ENCODE measurements at places on chromosomes 1 and 21.

GRCh38 chr1:12152113-12152891 lies 14.5 kb upstream of the TNFRSF1B start:
- peak; percentile 98 for DNase-seq

DNA sequence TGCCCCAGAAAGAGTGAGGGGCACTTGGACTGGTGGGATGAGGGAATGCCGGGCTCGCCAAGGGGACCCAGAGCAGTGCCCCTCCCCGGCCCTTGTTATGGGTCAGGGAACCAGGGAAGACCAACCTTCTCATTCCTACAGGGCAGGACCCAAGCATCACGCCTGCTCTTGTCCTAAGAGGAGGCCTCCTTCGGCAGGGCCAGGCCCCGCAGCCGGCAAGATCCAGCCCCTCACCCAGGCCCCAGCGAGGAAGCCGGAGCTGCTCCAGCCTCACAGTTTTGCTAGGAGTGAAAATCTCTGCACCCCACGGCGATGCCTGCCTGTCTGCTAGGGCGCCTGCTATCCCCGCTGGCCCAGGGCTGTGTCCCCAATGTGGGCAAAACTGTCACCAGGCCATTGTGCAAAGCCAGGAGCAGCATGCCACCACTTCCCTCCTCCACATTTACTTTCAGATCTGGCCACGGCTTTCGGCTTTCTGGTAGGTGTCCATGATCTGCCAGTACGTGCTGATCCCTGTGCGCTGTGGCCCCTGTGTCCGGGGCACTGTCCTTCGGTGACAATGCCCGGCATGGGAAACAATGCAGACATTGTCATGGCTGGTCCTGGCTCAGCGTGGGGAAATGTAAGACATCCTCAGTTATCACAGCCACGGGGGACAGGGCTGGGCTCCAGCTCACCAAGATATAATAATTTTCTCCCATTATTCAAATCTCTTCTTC lies 9.6 kb downstream of the ACTRT2 start:
- no peak for DNase-seq

- no peak for DNase-seq
Measured at GRCh38 chr1:214920337-214920736, 162.2 kb upstream of the KCNK2 start.

- no peak for DNase-seq
Measured at GRCh38 chr1:19034721-19035120, 78.2 kb upstream of the IFFO2 start.

GRCh38 chr1:209353053-209353452 lies 230.5 kb upstream of the CAMK1G start:
- no peak for DNase-seq

DNA sequence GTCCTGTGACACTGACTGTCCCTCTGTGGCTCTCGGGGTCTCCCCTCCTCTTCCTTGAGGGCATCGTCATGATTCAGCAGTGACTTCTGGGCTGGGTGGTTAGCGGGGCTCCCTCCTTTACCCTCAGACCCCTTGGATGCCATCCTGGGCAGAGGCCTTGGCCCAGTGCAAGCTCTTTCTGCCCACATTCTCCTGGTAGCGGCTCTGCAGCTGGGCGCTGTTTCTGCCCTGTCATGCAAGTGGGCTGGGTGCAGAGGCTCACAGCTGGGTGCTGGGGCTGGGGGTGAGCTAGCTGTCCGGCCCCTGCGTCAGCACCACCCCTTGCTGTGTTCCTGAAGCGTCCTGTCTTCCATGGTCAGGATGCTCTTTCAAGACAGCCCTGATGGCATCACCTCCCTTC lies 158.5 kb downstream of the PCBP3 start:
- no peak for DNase-seq

GRCh38 chr1:210652329-210652954 lies 323.7 kb downstream of the HHAT start:
- no peak for DNase-seq

DNA sequence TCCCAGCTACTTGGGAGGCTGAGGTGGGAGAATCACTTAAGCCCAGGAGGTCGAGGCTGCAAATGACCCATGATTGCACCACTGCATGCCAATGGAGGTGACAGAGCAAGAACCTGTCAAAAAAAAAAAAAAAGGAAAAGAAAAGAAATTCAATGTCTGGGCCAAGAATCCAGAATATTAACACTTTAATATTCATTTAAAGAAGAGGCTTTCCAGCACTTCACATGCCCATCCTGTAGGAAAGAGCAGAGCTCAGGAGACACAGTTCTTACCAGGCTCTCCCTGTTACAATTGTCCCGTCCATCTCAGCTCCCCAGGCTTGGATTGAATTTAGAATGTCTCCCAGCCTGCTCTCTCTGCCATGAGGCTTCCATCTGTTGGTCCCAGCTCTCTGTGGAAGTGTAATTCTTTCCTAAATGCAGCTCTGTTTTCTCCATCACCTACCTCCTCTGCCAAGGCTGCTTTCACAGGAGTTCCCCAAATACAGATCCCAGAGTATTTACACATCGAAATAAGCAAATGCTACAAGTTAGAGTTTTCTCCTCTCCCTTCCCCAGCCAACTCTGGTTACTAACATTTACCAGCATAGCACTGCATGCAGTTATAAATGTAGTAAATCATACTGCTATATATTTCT lies 116.6 kb upstream of the CDC42BPA start:
- DNase-seq = no peak

- DNase-seq = no peak
Measured at GRCh38 chr1:222286011-222286410, 261.9 kb downstream of the HHIPL2 start.

DNA sequence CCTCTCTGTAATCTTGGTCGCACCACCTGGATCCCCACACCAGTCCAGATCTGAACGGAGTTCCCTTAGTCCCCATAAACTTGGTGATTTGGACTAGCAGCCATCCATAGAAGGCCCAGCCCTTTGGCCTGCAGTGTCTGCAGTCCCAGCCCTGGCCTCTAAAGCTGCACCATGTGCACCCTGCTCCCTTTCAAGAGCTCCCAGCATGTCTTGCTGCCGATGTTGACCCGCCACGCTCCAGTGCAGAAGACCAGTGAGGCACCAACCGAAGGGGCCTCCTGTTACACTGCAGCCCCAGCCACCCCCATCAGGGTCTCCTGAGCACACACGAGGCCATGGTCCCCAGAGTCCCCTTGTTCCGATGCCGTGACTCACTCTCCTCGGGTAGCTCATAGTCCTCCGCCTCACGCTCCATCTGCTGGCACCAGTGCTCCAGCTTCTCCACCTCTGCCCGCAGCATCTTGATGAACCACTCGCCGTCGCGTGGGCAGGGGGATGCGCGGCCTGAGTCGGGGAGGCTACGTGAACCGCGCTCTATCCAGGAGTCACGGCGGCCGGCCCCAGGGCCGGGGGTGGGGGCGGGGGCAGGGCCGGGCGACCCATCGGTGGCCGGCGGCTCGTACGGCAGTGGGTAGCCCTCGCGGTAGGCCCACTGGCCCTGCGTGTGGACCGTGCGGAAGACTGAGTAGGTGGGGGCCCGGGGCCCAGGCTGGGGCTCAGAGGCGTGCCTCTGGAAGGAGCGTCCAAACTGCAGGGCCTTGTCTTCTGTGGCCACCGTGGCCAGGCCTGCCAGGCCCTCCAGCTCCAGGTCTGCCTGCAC lies 8.9 kb upstream of the SMIM12 start:
- DNase-seq = no peak

DNA sequence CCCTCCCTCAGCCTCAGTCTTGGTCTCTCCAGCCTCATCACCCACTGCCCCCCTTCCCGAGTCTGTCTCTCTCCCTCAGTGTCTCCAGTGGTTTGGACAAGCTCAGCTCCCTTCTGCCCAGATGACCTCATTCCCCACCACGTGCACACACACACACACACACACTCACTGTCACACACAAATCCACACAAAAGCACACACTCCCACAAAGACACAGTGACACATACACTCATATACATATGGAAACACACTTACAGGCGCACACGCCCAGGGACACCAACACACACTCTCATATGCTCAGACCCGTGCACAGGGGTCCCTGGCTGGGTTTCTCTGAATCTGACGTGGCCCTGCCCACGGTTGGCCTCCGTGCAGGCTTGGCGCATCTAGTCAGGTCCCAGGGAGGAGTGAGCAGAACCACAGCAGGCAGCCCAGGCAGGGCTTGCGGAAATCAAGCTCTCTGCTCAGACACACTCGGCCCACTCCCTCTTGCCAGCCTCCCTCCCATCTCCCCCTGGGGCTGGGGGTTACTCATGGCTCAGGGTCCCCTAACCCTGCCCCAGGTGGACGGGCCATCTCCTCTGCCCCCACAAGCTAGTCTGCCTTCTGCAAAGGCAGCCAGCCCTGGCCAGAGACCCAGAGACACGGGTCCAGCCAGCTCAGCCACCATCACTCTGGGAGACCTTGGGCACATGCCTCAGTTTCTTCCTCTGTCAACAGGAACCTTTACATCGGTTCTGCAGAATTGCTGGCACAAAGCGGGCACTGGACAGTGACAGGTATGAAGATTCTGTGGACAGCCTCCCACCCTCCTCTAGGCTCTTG lies 38.5 kb upstream of the FAM131C start:
- no peak for DNase-seq

- no peak for DNase-seq
Measured at GRCh38 chr1:10733474-10734366, 62.7 kb downstream of the CASZ1 start.

- no peak for DNase-seq
Measured at GRCh38 chr1:110091381-110091780, 20.9 kb upstream of the UBL4B start.

GRCh38 chr1:67645495-67646144 lies 39.4 kb upstream of the GADD45A start:
- DNase-seq = no peak

DNA sequence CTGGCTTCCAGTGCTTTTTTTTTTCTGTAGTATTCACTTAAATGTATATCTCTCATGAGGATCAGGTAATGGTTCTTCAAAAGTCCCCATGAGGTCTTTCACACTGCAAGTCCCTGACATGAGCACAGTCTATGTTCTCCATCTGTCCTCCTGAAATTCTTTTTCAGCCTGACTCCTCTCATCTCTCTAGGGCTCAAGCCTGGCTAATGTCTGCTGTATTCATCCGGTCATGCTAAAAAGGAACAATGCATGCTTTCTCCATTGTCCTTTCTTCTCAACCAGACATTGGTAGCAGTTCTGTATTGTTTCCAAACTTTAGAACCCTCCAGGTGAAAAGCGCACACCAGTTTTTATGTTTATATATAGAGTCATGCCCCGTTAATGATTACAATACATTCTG lies 368.3 kb upstream of the OLFM3 start:
- DNase-seq = no peak

- no peak for DNase-seq
Measured at GRCh38 chr1:147052143-147052542, 114.0 kb downstream of the NBPF12 start.

- no peak for DNase-seq
Measured at GRCh38 chr1:15410223-15410883, 665 bp downstream of the EFHD2 start.

GRCh38 chr1:161915051-161915503 lies 108.6 kb downstream of the OLFML2B start:
- peak; percentile 53 for DNase-seq

DNA sequence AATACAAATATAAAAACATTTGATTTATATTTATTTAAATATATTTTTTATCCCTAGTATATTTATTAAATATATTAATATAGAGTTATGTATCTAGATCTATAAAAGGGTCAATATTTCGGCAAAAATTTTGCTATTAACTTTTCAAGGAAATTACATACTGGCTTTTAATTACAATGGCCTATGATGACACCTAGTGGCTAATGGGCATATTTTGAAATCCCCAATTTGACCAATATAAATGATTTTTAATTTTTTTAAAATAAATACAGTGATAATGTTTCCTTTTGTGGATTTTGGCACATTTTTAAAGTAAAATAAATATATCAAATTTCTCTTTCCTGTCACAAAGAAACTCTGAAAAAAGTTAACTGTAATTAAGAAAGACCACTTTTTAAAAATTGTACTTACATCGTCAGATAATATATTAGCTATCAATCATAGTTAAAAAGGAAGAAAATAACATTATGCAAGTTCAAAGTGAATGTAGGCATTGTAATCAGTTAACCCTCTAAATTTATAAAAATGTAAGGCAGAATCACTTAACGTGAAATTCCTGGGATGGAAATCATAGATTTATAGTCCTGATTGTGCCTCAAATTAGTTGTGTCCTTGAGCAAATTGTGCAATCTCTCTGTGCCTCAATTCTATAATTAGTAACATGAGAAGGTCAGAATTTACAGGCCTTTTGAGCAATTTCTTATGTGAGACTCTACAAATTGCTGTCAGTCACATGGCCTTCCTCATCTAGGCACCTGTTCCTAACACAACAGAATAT lies 25.6 kb upstream of the RGS13 start:
- no peak for DNase-seq

- DNase-seq = peak; percentile 11
Measured at GRCh38 chr1:233721004-233721595, 107.2 kb downstream of the KCNK1 start.

GRCh38 chr1:66526036-66526435 lies 7.9 kb upstream of the SGIP1 start:
- DNase-seq = no peak

DNA sequence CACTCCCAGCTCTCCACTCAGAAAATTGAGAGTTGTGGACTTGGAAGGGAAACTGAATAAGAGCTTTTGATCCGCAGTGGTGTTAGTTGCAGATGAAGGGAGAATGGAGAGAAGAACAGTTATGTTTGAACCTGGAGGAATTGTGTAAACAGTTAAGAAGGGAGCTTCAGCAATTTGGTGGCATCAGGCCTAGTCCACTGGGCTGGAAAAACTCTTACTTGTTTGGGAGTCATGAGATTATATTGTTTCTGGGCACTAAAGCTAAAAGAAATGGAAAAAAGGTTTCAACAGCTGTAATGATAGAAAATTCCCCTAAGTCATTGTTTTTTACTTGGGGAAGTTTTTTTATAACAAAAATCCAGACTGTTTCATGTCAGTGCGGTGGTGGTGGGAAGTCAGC lies 256.1 kb upstream of the C1orf87 start:
- DNase-seq = no peak

GRCh38 chr1:154847891-154848290 lies 22.2 kb downstream of the KCNN3 start:
- no peak for DNase-seq

- no peak for DNase-seq
Measured at GRCh38 chr1:93979718-93980319, 70.6 kb upstream of the GCLM start.

- no peak for DNase-seq
Measured at GRCh38 chr1:10833630-10834557, 37.4 kb upstream of the CASZ1 start.

- no peak for DNase-seq
Measured at GRCh38 chr21:36732761-36733160, 33.8 kb downstream of the SIM2 start.

DNA sequence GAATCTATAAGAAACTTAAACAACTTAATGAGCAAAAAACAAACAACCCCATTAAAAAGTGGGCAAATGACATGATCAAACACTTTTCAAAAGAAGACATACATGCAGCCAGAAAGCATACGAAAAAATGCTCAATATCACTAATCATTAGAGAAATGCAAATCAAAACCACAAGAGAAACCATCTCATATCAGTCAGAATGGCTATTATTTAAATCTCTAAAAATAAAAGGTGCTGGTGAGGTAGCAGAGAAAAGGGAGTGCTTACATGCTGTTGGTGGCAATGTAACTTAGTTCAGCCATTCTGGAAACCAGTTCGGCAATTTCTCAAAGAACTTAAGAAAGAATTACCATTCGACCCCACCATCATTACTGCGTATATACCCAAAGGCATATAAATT lies 147.7 kb downstream of the FAF1 start:
- DNase-seq = no peak

All from GM12878 (cell line).